ENCODE measurements at places on chromosomes 16 and 17. TPM values are rescaled to one million over a fixed set of nuclear protein-coding genes. Genes with fewer than 3 reads are reported as not detected.

DNA sequence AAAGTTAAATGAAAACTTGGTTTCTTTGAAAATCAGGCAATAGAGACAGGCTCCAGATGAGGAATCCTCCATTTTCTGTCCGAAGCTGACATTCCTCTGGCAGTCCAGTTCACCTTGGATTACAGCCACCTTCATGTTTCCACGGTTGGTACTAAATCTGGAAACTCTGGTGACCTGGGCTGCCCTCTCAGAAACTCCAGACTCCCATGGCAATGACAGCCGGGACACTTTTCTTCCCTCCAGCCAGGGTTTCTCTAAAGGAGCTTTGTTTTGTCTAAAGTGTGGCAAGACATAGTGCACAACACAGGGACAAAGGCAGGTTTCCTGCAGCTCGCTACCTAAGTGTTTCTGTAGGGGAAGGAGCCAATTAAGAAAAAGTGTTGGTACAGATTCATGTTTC lies 36.0 kb downstream of the CLUAP1 start:
- DNase-seq = no peak

DNA sequence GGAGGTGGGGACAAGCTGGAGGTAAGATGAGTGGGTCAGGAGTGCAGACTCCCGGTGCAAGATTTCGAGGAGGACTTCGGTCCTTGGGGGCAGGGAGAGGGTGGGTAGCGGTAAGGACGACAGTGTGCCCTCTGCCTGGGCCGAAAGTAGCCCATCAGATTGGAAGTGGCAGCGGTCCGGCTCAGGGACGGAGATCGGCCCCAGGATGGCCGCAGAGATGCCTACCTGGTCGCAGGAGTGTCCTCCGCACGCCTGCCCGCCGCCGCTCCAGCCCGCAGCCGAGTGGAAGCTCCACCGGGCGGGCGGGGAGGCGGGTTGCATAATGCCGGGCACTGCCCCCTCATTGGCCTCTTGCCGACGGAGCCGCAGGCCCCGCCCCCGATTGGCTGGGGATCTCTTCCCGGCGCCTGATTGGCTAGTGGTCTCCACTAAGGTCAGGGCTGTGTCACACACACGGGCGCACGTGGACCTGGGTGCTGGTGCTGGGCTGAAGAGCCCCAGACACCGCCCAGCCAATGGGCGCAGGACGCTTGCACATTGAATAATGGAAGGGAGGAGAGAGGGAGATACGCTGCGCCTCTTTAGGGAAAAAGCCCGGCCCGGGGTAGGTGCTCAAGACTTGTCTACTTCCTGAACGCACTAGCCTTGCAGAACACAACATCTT lies at the start of gene PER1:
TSS of gene PER1 (minus strand) at position 293 of the 664 bp plus-strand sequence. CDS start 1,698 bp downstream, outside the sequence.
- peak; percentile 75 for DNase-seq

DNA sequence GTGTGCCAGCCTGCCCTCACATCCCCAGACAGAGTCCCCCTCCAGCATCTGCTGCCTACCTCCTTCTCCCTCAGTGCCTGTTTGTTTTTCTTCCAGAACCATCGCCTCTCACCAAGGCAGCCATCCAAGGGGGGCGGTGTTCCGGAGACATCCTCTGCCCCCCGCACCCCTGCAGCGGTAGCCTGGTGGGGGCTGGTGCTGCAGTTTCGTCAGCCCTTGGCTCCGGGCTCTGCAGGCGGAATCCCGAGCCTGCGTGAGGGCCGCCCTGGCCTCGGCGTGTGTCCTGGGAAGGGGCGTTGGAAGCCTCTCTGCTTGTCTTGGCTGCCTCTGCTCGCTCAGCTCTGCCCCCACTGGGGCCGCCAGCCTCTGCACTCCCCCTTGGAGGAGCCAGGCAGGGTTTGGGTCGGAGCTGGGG lies 126.0 kb upstream of the CIBAR2 start:
- DNase-seq = no peak

- no peak for DNase-seq
These were observed 37.5 kb upstream of the CCR7 start for GRCh38 chr17:40602445-40603443.

GRCh38 chr16:79190542-79190941 lies 410.0 kb downstream of the MAF start:
- DNase-seq = no peak

DNA sequence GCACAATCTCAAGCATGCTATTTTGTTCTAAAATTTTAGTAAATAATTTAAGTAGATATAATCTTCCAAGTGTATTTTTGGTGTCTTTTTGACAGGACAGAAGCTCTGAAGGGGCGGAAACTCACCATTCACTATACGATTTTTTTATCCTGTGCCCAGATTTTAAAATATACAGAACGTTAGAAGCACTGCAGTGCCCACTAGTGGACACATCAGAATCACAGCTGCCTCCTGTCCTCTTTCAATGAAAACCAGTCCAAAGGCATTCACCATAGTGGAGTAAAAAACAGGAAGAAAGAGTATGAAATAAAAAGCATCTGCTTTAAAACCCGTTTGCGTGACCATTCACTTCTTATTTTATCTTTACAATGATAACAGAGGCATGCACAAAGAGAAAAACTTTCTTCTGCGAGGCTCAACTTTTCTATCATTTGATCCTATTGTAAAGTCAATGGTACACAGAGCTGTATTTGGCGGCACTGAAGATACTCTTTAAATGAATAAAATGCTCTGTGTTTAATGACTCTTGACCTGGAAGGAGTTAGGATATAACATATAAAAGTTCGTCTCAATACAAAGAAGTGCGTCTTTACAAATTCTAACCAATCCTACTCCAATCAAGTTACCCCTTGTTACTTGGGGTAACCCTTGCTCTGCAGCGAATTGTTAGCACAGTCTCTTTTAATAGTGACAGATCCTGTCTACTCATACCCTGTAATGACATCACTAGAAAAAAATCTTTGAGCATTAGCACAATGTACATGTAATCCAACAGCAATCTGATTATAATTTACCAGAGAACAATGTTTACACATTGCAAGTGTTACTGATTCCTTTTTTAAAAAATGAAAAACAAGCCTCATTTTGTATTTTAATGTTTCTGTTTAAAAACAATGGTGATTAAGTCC lies 339.8 kb upstream of the PSMD7 start:
- peak; percentile 42 for DNase-seq

DNA sequence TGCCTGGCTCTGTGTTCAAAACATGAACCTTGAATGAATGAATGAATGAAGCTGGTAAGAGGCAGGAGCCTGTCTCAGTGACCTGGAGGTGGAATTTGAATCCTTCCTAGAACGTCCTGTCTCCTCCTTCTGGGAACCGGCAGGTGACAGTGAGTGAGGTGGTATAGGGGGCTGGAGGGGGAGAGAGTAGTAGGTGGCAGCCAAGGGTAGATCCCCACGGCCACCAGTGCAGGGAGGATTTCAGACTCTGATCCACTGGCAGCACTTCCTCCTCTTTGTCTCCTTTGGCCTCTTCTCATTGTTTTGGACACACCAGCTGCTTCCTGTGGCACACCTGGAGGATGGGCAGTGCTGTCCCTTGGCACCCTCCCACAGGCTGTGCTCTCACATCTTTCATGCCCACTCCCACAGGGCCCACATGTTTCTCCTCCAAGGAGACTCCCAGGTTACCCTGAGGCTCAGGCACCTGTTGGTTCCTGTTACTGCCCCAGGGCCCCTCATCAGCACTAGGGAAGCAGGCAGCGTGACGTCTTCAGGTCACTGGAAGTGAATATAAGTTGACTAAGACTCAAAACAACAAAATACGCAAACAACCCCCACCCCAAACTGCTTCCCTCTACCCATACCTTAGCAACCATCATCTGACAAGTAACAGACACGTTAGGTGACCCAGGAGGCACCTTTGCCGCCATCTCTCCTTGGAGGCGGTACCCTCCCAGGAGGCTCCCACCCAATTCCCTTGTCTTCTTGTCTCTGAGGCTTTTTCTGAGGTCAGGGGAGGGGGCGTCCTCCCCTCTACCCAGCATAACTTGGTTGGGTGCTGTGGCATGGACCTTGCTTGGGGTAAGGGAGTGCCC lies 84.6 kb downstream of the N4BP1 start:
- no peak for DNase-seq

DNA sequence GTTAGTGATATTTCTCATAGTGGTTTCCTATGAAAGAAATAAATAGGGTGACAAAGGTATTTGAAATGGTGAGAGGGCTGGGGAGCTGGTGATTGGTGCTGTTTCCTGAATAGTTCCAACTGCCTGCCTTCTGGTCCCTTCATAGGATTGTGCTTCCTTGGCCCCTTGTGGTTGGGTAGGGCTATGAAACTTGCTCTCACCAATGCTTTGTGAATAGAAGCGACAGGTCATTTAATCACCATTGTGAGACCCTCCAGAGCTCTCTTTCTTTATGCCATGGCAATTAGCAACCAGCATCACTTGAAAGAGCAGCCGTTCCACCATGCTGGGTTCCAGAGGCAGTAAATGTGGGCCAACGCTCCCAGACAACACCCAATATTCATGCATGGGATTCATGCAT lies 23.7 kb upstream of the WWOX start:
- no peak for DNase-seq

- no peak for DNase-seq
These were observed 90.8 kb downstream of the DYNLRB2 start for GRCh38 chr16:80631581-80631980.

DNA sequence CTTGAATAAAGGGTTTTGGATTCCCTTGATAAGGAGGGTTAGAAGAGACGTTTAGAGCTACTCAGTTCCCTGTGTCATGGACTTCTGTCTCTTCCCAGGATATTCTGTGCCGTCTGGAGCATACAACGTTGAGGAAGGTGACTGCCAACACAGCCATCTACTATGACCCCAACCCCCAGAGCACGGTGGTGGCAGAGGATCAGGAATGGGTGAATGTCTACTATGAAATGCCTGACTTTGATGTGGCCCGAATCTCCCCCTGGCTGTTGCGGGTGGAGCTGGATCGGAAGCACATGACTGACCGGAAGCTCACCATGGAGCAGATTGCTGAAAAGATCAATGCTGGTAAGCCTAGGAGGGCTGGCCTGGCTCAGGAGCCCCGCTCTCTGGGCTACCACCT lies 24.7 kb downstream of the POLR2A start:
- no peak for DNase-seq

GRCh38 chr17:70332356-70333210 lies 163.3 kb downstream of the KCNJ2 start:
- no peak for DNase-seq

- DNase-seq = peak; percentile 80
These were observed at the start of gene ITPRIPL2 for GRCh38 chr16:19113577-19114358. ITPRIPL2 (plus strand) TSS chr16:19113964; CDS start chr16:19114462, 498 bp downstream.

The PRDM7 gene
- not detected for total RNA-seq
